ENCODE measurements at places on chromosomes 16 and 17.

DNA sequence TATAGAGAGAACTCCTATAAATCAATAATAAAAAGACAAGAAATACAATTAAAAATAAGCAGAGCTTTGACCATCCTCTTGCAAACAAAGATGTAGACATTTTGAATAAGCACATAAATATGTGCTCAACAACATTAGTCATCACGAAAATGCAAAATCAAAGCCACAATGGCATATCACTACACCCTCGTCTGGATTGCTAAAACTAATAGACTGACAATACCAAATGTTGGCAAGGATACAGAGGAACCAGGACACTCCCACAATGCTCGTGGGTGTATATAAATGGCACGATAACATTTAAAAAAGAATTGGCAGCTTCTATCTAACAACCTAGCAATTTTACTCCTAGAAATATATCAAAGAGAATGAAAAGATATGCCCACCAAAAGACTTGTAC, 530.8 kb downstream of the HAPSTR1 start:
- no peak for DNase-seq

- DNase-seq, result no peak
These were observed 97.7 kb downstream of the RPGRIP1L start for GRCh38 chr16:53605831-53606400.

- DNase-seq, result no peak
These were observed 4.3 kb upstream of the SEZ6 start for GRCh38 chr17:29010129-29010528.

DNA sequence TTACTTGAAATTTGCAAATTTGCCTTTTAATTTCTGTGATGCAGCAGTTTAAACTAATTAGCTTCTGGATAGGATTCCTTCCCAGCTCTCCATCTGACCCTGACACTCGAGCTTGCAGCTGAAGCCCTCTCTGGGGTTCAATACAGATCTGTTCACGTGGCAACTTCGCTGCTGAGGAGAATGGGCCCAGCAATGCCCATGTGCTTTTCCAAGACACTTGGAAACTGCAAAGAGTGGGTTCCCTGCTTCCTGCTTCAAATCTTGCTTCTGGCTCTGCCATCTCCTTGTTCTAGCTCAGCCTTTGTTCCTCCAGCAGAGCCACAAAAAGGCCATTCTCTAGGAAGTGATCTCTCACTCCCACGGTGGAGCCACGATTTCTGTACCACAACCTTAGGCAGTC, 50.0 kb upstream of the IRX6 start:
- DNase-seq, result no peak

- DNase-seq, result no peak
These were observed 8.9 kb downstream of the DUSP3 start for GRCh38 chr17:43769859-43770258.

DNA sequence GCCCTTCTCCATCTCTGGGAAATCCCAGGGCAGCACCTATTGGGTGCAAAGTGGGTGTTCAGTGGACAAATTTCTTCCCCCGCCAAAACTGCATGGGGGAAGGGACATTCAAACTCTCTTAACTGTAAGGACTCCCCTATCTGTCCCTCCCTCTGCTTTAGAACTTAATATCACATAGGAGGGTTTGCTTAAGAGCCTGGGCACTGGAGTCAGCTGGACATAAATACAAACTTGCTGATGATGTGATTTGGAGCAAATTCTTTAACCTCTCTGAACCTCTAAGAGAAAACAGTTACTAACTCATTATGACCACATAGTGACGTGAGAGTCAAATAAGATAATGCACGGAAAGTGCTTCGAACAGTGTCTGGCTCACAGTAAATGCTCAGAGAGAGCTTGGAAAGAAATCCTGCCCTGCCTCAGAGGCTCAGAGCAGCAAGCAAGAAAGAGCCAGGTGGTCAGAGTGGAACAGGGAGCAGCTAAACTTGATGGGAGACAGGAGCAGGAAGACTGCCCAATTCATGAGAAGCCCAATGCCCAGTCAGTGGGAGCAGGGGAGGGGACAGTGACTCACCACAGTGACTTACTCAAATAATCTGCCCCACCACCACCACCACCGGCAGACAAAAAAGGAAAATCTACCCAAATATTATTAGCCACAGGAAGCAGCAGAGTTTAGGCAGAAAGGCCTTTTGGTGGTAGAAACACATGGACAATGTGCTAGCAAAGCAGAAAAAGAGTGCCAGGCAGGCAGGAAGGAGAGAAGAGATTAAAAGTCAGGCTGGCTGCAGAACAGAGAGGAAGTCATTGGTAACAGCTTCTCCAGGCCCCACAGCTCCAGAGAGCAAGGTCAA, 23.9 kb upstream of the CCL1 start:
- peak; percentile 23 for DNase-seq

DNA sequence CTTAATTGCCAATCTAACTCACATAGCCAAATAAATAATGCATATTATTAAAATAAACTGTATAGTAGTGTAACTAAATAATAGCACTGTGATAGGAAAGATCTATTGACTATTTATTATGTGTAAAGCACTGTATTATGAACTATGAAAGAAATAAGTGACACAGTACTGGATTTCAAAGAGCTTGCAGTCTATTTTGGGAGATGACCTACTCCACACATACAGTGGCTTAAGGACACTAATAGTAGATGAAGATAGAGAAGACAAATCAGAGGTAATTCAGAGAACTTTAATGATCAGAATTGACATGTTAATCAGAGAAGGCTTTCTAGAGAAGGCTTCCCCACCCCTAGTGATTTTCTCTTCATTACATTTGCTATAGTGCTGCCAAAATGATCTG, 14.6 kb downstream of the LASP1NB start:
- no peak for DNase-seq

DNA sequence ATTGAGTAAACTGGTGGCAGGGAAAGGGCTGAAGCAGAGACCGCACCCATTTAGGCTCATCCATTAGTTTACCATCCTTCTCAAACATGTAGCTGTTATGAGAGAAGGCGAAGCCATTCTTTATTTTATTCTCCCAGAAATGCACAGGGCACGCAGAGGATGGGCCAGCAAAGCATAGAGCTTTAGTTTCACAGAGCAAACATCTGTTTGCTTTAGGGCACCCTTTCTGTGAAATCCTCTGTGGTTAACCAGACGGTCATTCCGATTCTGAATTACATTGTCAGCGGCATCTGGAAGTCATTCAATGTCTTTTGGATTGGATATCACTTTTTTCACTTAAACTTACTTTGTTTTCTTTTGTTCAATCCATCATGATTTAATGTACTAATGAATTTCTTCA, 96.0 kb downstream of the TOX3 start:
- DNase-seq, result no peak

GRCh38 chr17:71378036-71378435, 742.8 kb upstream of the SOX9 start:
- no peak for DNase-seq

DNA sequence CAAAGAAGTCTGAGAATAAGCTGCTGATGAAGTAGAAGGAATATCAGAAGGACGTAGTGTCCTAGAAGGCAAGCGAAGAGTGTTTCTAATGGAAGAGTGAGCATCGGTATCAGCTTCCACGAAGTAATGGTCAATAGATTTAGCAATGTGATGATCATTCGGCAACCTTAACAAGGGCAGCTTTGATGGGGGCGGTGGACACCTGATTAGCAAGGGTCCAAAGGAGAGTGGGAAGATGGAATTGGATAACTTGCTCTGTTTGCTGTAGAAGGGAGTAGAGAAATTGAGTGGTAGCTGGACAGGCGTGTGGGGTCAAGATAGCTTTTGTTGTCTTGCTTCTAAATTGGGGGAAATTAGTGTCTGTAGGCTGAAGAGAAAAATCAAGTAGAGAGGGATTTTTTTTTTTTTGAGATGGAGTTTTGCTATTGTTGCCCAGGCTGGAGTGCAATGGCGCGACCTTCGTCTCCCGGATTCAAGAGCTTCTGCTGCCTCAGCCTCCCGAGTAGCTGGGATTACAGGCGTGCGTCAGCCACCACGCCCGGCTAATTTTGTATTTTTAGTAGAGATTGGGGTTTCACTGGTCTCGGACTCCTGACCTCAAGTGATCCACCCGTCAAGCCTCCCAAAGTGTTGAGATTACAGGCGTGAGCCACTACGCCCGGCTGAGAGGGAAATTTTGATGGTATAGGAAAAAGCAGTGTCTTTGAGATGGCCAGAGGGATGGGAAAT, 13.9 kb upstream of the HES7 start:
- DNase-seq, result no peak

GRCh38 chr16:3189869-3190268, 1.9 kb downstream of the OR1F1 start:
- DNase-seq, result no peak

DNA sequence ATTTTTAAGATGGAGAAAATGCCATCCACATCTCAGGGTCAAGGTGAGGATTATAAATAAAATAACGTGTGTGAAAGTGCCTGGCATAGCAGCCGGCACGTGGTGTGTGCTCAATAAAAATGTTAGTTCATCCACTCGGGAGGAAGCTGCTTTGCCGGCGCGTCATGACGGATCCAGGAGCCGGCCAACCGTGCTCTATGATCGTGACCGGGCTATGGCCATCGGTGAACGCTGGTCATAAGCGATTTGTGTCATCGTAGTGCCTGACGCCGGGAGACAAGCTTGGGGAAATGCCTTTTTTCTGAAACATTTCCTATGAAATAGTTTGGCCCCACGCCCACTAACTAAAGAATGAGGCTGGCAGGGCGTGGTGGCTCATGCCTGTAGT, 74.0 kb downstream of the CMC2 start:
- no peak for DNase-seq

GRCh38 chr16:89691231-89691985, 4.9 kb downstream of the CDK10 start:
- DNase-seq, result no peak

- DNase-seq, result no peak
These were observed 6.9 kb upstream of the BPTF start for GRCh38 chr17:67818110-67819002.

GRCh38 chr17:51817955-51818354, 340.6 kb downstream of the CA10 start:
- no peak for DNase-seq

DNA sequence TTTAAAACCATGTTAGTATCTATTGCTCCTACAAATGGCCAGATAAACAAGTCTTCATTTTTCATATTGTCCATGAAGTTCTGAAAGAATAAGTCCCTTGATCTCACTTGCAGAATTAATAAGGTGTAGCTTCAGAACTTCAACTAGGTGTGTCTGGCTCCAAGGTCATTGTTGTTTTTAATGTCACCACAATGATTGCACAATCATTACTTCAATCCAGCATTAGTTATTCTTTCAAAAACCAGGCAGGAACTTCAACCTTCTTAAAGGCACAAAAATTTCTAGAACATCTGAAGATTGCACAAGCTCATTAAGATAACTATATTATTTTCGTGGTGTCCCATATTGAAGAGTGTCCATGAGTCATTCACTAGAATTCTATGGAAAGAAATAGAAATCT, 1386.4 kb downstream of the CDH11 start:
- no peak for DNase-seq

DNA sequence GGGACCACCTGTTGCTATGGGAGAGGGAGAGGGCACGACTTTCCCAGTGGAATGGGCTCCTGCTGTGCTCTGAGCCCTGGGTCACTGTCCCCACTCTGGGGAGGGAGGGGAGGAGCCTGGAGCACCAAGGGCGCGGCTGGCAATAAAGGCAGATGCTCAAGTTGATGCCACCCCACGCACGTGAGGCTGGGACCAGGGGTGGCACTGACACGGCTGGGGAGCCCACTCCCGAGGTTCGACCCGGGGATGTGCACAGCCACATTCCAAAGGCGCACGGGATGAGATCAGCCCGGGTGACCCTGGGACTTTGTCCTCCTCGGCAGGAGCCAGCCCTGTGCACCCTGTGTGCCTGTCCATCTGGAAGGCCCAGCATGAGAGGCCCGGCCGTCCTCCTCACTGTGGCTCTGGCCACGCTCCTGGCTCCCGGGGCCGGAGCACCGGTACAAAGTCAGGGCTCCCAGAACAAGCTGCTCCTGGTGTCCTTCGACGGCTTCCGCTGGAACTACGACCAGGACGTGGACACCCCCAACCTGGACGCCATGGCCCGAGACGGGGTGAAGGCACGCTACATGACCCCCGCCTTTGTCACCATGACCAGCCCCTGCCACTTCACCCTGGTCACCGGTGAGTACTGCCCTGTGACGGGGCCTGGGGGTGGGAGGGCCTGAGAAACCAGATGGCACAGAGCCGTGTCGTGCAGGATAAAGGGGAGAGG, at the start of gene ENPP7:
Gene ENPP7 (plus strand): TSS at position 175 of the 715 bp plus-strand sequence. CDS start 197 bp downstream, at position 372.
- no peak for DNase-seq

DNA sequence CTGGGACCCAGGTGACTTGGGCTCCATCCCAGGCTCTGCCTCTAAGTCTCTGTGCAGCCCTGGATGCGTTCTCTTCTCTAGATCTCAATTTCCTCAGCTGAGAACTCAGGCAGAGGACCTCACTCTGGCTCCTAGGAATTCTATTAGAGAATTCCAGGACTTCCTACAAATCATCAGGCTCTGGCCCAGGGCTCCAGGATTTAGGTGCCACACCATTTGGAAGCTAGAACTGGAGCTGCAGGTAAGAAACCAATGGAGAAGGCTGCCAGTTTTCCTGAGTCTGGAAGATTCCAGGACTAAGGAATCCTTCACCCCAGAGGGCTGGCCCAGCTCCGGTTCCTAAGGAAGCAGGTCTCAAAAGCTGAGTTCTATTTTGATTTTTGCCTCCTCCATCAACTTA, 189.8 kb upstream of the CDH5 start:
- no peak for DNase-seq

DNA sequence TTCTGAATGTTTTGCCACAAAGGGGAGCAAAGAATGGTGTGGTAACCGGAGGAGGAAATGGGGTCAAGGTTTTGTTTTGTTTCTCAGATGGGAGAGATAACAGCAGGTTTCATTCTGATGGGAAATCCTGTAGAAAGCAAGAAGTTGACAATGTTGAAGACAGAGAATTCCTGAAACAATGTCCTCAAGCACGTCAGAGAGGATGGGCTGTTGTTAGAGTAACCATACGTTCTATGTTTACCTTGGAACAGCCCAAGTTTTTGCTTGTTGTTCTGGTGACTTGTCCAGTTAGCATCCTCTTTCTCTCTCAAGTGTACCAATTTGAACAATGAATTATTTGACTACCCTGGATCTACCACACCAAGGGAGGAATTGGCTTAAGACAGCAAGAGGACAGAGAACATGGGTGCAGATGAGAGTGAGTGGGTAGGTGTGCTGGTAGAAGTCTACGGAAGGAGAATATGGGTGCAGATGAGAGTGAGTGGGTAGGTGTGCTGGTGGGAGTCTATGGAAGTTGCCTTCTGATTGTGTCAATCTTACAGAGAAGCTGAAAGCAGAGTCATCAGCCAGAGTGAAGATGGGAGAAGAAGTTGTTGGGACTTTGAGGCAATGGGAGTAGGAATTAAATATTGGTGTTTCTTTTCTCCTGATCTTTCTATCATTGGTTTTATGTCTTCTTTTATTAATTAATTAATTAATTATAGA, 14.8 kb upstream of the NSRP1 start:
- DNase-seq, result no peak

GRCh38 chr17:59331129-59331928, at the start of gene YPEL2:
Gene YPEL2 (plus strand): TSS chr17:59331655. CDS start chr17:59353410, 21,755 bp downstream.
- peak; percentile 91 for DNase-seq

DNA sequence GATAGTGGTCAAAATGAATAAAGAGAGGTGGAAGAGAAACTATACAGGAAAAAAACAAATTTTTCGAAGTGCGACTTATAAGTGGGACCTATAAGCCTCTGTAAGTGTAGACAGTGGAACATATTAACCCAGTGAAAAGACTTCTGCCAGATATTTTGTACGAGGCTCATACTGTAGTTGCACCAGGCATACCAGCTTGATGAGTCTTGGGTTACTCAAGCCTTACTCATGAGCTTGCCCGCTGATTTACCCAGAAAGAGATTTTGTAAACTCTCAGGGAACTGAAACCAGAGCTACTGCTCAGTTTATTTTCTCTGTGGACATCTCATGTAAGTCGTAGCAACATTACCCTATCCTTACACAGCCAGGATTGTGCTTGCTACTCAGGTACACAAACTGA, 708.0 kb upstream of the SOX9 start:
- DNase-seq, result no peak

GRCh38 chr17:38534498-38534885, 71.3 kb downstream of the SRCIN1 start:
- no peak for DNase-seq

Measured in hippocampal formation (tissue), 2 donors.